ENCODE measurements at places on chromosomes 4 and X. TPM values are rescaled to one million over a fixed set of nuclear protein-coding genes. Genes with fewer than 3 reads are reported as not detected.

Gene SSX2B
- total RNA-seq: not detected

- DNase-seq: no peak
Measured at GRCh38 chrX:151363316-151363715, 33.7 kb upstream of the VMA21 start.

Gene RAB41
- not detected for total RNA-seq

Gene CRMP1
- total RNA-seq: 1.6 TPM

- no peak for DNase-seq
Measured at GRCh38 chrX:130179579-130180215, 7.9 kb downstream of the RAB33A start.
